ENCODE measurements at places on chromosomes 7 and 10. TPM values are rescaled to one million over a fixed set of nuclear protein-coding genes. Genes with fewer than 3 reads are reported as not detected.

Gene SCIN
- total RNA-seq = 0.39 TPM

GRCh38 chr10:70440296-70441160, 953 bp downstream of the NODAL start:
- no peak for DNase-seq

- DNase-seq = no peak
These were observed 198.1 kb downstream of the ZNF438 start for GRCh38 chr10:30833628-30833970.

DNA sequence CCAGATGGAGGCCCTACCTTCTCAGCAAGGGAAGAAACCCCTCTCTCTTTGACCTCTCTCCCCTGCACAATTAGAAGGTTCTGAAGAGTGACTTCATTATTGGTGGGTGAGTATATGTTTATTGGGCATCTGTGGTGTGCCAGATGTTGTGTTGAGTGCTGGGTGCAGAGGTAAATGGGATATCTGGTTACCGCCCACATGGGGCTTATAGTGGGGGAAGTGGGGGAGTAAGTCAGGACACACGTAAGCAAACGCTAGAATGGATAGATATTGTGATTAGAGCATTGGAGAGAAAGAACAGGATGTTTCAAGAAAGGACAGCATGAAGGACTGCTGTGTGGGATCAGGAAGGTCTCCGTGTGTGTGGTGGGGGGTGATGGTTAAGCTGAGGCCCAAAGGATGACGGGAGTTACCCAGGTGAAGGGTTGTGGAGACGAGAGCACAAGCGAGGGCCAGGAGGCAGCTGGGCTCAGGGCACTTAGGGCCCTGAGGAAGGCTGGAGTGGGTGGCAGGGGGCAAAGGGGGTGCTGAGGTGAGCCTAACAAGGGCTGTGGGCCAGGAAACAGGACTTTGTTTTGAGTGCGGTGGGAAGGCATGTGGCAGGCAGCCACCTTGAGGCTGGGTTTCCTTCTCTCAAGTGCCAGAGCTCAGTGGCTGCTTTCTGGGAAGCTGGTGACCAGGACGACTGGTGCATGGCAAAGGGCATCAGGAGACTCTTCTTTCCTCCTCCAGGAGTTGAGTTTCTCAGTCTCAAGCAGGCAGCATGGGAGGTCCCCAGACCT, 299.9 kb downstream of the RPS24 start:
- DNase-seq = no peak

Gene FAM25A
- not detected for total RNA-seq

DNA sequence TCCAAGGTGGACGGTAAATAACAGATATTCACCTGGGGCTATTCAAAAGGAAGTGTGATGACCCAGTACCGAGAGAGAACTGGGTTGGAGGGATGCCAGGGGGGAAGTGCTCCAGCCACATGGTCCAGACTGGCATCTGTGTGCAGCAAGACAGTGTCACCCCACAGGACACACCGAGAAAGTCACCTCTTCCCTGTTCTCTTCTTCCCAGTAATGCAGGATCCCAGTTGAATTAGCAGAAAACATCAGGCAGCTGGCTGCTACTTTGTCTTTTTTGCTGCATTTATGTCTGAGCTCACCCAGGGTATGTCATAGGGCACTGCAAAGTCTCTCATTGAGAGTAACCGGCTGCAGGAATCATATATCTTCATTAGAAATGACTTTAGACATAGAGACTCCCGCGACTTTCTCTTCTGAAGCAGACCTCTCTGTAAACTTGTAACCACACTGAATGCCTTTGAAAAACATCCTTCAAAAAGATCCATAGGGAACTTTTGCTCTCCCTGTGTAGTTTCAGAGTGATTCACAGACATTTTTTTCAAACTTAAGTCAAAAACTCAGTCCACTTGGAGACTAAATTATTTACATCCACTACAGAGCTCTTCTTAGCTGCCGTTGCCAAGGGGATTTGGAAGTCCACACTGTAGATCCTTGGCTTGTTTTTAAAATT, 609.0 kb upstream of the DPP6 start:
- DNase-seq = no peak

Gene GRIFIN
- total RNA-seq = not detected

GRCh38 chr7:143410521-143411004, 1.9 kb upstream of the EPHA1 start:
- no peak for DNase-seq

GRCh38 chr7:90897961-90898469, 301.9 kb downstream of the CDK14 start:
- DNase-seq = no peak

GRCh38 chr10:129219364-129219763, 247.7 kb upstream of the MGMT start:
- no peak for DNase-seq

Gene FAM185A
- 7.1 TPM for total RNA-seq

Data from naive thymus-derived CD4-positive, alpha-beta T cell (primary cell).